ENCODE measurements at places on chromosomes 6 and 20.

DNA sequence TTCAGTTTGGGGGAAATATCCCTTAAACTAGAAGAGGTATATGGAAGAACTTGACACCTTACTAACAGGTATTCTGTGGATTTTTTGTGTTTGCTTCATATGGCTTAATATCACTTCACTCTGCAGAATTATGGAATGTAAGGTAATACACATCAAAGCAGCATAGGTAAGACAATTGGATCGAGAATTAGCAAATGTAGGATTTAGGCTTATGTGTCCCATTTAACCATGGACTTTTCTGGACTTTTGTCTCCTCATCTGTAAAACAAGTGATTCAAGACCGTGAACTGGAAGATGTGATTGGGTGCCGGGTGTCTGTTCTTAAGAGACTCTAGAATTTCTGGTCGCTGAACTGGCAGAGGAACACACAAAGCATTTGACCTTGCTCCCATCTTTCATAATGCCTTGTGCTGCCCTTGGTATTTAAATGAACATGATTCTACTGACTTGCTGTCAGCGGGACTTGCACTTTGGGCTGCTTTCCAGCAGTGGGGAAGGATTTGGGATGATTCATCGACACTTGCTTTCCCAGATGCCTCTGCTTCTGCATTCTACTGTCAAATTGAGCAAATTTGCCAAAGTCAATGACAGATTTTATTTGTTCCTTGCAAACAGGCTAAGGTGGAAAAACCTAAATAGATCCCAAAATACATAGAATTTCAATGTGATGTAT, 199.8 kb downstream of the PLCB1 start:
- no peak for DNase-seq

DNA sequence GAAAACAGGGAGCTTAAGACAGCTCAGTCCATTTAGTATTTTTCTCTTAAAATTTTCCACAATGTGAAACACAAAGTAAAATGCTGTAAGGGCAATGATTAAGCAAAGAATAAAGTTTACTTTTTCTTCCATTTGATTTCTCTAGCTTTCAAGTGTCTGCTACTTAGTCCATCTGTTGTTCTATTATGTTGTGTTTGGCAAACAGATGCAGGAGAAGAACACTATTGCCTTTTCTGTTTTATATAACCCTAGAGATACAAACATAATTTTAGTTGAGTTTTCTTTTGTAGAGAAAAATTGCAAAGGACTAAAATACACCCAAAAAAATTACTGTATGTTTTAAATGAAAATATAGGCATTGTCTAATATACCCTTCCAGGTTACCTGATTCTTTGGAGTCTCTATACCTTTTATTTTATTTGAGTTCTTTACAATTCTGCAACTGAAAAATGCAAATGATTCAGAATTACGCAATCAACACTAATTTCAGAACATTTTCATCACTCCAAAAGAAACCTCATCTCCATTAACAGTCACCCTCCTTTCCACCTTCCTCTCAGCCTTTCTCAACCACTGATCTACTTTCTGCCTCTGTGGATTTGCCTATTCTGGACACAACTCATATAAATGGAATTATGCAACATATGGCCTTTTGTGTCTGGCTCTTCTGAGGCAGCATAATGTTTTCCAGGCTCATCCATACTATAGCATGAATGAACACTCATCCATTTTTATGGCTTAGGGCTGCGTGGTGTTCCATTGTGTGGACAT, 96.9 kb downstream of the MKKS start:
- DNase-seq = no peak

DNA sequence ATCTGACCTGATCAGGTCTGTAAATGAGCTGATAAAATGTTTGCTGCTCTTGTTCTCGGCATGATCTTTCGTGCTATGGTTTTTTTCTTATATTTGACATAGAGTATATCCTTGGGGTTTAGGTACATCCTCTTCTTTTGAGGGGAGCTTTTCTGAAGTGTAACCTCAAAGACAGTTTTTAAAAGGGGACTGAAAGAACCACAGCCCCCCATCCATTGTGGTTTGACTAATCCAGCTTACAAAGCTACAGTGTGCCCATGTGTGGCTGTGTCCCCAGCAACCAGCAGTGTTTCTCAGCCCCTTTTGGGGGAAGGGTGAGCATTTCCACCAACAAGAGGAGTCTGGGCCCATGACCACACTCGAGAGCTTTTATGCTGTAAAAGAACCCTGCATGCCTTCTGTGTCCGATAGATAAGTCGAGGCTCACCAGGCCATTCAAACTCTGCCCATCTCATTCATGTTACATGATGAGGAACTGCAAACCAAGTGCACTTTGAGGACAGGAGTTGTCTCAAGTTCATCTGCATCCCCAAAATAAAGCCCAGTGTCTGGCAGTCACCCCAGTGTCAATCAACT, 266.0 kb downstream of the SLC24A3 start:
- no peak for DNase-seq

DNA sequence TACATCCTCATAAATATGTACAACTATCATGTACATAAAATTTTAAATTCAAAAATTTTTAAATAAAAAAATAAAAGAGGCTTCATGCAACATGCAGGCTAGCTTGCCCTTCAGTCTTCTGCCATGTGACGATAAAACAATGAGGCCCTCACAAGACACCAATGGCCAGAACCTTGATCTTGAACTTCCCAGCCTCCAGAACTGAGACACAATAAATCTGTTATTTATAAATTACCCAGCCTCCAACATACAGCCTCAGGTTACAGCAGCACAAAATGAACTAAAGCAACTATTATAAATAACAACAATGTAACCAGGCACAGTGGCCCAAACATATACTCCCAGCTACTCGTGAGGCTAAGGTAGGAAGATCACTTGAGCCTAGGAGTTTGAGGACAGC, 42.8 kb downstream of the SERAC1 start:
- no peak for DNase-seq

DNA sequence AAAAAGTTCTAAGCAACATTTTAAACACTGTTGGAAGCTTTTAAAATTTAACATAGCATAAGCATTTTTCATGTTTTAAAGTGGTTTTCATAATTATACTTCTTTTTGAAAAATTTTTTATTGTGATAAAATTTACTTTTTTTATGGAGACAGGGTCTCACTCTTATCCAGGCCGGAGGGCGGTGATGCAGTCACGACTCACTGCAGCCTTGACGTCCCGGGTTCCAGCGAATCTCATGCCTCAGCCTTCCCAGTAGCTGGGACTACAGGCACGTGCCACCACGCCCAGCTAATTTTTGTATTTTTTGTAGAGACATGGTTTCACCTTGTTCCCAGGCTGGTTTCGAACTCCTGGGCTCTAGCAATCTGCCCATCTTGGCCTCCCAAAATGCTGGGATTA, 46.1 kb upstream of the TULP4 start:
- no peak for DNase-seq

Measured in NCI-H1417 treated with DMSO at 0.1 percent for 48 hours (cell line).